ENCODE measurements at places on chromosomes 5 and 9.

GRCh38 chr5:55429613-55430253 is 105.0 kb downstream of the PLPP1 start:
- DNase-seq, result no peak

GRCh38 chr5:145856285-145856818 is 16.5 kb downstream of the GRXCR2 start:
- no peak for DNase-seq

GRCh38 chr5:72760259-72760658 is 56.2 kb upstream of the TNPO1 start:
- DNase-seq, result no peak

- no peak for DNase-seq
Measured at GRCh38 chr5:147303976-147304375, 69.2 kb downstream of the STK32A start.

DNA sequence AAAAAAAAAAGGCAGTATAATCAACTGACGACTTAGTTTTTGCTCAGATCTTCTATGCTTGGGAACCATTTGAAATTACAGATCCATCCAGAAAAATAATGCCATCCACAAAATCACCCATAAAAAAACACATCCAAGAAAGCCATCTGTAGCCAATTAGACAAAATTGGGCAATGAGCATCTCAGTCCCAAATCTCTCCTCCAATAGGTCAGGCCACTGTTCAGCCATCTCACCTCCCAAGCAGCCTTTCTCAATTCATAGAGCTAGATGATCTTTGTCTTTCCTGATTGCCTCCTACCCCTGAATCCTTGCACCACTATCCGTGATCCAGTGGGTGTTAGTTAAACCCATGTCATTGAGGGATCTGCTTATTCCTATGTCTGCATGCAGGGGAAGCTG is 139.6 kb downstream of the SCAMP1 start:
- DNase-seq, result no peak

DNA sequence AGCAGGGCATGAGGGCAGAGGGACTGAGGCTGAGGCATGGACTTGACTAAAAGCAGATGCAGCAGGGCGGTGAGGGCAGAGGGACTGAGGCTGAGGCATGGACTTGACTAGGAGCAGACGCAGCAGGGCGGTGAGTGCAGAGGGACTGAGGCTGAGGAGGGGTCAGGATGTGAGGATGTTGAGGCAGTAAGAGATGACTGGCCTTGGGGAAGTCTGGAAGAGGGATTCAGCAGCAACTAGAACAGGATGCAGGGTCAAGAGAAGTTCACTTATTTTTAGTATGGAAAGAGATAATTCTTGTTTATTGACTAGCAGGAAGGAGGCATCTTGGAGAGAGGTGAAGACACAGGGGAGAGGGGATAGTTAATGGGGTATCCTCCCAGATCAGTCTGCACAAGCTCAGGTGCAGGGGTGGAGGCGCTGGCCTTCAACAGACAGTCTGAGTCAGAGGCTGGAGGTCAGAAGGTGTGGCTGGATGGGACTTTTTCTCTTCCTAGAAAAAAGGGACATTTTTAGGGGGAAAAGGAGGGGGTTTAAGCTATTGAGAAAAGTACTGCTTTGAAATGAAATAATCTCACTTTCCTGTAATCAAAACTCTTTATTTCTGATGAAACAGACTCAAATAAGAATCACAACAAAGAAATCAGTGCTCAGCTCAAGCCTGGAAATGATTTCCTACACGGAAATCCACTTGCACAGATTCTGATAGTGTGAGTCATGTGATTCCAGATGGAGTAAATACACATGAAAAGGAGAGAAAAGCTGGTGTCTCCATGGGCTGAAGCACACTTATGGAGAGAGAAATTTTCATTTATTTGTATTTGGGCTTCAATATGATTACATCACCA is 130.9 kb downstream of the PALM2AKAP2 start:
- DNase-seq, result no peak

GRCh38 chr9:116705531-116705930 is 18.4 kb downstream of the TRIM32 start:
- DNase-seq, result no peak

GRCh38 chr9:123111427-123112014 is 78.1 kb downstream of the GPR21 start:
- DNase-seq, result no peak

GRCh38 chr9:133153227-133154096 is 10.3 kb downstream of the GBGT1 start:
- DNase-seq, result no peak

GRCh38 chr5:73612799-73613198 is 13.2 kb upstream of the ARHGEF28 start:
- DNase-seq, result no peak

DNA sequence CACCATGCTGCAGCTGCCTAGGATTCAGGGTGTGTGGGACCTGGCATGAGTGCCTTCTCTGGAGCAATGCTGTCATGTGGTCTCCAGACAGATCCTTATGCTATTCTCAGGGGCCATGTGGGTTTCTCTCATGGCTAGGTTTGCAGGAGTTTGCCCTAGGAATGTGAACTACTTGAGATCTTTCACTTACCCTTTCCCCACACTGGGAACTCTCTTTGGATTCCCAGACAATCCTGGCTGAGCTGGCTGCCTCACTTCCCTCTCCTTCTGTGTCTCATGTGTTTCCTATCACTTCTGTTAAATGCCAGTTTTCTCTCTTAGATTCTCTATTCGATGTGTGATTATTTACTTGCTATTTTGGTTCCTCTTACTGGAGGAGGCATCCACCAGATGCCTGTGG is 270.2 kb upstream of the RASA1 start:
- no peak for DNase-seq

DNA sequence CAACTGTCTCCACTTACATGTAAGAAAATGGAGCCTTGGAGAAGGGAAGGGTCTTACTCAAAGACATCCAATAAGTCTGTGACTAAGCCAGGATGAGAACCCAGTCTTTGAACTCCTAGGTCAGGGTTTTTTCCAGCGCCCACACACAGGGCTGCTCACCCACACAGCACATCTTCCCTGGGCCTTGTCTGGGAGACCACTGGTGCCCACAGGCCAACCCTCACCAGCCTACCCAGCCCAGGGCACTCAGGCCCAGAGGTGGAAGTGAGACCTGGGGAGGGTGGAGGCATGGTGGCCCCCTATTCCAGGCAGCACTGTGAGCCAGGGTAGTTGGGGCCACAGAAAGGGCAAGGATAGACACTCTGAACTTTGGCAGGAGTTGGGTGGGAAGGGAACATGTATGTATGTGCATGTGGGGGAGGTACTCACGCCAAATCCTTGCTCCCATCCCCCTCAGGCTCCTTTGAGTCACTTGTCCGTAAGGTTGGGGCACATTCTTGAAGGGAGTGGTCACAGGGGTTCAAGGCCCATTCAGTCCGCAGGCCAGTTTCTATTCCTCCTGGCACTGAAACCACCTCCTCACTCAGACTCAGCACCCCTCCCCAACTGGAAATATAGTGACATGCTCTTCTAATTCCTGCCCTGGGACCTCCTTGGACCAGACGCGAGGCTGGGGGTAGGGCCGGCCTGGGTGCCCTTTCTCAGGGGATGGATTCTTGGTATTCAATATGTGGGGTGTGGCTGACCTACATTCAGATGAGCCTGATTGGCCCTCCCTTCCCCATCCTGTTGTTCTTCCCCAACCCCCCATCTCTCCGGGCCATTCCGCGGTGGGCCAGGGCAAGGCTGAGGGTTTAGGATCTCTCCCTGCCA is 2.9 kb upstream of the SLC4A9 start:
- no peak for DNase-seq

GRCh38 chr5:4230471-4230785 is 634.8 kb downstream of the IRX1 start:
- no peak for DNase-seq

DNA sequence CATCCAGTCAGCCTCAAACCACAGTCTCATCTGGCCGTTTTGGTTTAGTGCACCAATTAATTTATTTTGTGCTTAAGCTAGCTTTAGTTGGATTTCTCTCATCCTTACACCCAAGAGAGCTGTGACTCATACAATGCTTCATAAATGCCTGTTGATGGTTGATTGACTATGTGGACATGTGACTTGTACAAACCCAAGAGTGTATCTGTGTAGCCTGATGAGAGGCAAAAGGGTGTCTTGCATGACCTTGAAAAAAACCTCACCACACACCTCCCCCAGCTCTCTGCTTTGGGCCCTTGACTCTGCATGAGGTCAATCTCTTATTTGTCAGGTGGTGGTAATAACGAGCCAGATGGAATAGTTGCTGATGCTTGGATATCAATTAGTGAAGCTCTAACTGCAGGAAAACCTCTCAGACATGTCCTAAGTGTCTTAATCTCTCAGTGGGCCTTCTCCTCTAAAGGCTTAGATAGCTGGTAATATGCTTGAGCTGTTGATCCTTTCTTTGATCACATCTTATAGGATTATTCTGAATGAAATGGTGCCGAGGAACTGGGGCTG is 10.6 kb upstream of the GLRA1 start:
- DNase-seq, result no peak

DNA sequence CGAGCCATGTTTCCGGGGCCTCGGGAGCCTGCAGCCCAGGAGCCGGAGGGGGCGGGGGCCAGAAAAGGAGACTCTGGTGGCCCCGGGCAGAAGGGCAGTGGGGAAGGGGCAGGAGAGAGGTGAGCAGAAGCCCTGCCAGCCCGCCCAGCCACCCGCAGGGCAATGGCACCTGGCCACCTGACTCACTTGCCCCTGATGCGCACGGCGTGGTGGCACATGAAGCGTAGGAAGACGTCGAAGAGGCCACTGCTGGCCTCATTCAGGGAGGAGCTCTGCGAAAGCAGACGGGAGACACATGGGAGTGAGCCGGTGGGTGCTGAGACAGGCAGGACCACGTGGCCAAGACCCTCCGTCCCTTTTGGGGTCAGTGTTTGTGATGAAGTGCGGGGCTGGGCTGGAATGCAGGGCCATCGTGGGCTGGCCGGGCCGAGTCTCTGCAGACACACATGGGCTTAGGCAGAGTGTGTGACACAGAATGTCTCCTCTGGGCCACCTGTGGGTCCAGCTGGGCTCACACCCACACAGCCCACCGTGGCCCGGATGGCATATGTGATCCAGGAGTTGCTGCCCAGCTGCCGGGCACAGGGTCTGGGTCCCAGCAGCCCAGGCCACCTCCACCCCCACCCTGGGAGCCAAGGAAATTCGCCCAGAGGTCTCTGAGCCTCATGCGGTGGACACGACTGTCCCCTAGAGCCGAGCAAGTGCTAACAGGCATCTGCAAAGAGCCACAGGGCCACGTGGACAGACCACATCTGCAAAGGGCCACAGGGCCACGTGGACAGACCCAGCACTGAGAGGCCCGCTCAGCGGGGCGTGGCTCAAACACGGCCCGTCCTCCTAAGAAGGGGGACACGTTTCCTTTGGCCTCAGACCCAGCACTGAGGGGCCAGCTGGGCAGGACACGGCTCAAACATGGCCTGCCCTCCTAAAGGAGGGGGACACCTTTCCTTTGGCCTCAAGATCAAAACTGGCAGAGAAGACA is 23.6 kb downstream of the TERT start:
- DNase-seq, result no peak

DNA sequence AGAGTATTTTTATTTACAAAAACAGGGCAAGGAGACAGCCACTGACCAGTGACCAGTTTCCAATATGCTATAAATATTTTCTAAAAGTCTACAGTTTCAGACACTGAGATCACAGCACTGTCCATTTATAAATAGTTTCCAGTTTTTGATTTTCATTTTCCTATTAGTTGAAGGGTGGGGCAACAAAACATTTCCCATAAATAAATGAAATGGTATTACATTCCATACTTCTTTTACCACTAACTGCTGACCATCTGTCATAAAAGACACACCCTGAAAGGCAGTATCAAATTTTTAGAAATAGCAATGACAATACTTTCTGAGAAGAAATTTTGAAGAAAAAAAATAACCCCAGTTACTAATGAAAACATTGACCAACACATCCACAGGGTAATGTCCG is 126.7 kb downstream of the ARSB start:
- DNase-seq, result no peak

- no peak for DNase-seq
Measured at GRCh38 chr5:15008476-15008875, 136.9 kb upstream of the ANKH start.

DNA sequence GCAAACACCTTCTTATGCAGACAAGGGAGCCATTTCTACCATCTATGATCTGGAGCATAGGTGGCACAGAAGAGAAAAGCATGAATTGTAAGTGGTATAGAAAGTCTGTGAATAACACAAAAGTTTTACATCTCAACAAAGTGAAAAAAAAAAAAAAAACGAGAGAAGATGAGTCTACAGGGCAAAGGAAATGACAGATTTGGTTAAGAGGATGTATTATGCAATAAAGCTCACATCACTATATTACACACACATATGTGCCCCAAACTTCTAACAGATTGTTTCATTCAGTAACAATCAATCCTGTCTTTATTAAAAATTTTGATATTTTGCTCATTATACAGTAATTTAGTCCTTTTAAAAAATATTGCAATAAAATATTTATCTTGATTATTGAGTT is 49.8 kb downstream of the CERT1 start:
- no peak for DNase-seq

DNA sequence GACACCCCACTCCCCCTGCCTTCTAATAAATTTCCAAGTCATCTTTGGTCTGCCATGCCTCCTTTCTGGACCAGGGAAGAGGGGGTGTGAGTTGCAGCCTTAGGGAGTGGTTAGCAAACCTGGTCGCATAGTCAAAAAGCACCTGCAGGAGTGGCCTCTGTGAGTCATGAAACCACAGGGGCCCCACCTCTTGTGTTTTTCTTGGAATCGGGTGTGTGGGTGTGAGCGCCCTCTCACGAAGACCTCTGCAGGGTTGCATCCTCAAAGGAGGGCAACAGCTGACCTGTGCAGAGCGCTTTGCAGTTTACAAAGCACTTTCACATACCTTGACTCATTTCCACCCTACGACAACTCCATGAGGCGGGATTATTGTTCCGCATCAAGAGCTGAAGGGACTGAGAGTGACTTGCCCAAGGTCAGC is 36.8 kb upstream of the TEX48 start:
- no peak for DNase-seq

DNA sequence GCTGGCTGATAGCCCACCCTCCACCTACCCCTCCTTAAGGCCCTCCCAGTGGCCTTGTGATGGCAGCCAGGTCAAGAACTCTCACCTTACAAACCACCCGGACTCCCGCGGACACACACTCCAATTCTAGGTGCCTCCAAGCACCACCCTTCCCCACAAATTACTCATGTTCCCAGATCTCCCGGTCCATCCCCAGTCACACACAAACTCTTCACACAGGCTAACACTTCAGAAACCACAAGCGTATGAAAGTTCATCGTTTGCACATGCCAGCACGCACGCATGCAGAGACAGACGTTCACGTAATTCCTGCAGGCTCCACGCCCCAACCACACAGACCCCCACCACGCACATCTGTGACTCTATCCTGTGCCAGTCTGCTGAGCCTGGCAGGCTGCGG is 18.0 kb downstream of the NR5A1 start:
- DNase-seq, result no peak

All from right renal cortex interstitium (tissue), 3 donors.